ENCODE measurements at places on chromosomes 7 and 10.

- DNase-seq, result no peak
These were observed 51.3 kb downstream of the TCAF1 start for GRCh38 chr7:143850682-143851081.

DNA sequence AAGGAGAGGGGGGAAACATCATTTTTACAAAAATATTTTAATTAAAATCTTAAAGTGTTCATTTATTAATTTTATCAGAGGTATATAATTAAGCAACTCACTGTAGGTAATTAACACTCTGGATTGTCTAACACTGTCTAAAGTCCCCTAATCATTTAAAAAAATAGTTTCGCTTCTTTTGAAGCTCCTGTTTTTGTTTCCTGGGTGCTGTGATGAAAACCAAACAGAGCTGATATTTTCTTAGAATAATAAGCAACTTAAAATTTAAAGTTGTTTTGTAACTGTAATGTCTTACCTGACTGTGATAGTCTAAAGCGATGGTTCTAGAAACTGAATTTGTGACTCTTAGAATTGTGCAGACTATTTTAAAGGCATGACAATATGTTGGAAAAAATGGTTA is 961.0 kb downstream of the GATA3 start:
- no peak for DNase-seq

DNA sequence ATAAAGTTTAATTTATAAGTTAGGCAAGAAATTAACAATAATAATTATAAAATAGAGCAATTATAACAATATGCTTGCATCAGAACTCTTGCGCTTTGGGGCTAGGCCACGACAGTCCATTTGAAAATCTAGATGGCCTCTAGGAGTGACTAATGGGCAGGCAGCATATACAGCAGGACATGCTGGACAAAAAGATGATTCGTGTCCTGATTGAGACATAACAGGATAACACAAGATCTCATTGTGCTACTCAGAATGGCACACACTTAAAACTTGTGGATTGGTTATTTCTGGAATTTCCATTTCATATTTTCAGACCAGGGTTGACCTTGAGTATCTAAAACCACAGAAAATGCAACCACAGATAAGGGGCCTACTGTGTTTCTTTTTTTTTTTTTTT is 27.5 kb downstream of the CTNNA3 start:
- no peak for DNase-seq

GRCh38 chr7:101017064-101017777 is 2.7 kb upstream of the MUC17 start:
- peak; percentile 39 for DNase-seq

- no peak for DNase-seq
These were observed 511.1 kb upstream of the C7orf33 start for GRCh38 chr7:148079206-148080080.

DNA sequence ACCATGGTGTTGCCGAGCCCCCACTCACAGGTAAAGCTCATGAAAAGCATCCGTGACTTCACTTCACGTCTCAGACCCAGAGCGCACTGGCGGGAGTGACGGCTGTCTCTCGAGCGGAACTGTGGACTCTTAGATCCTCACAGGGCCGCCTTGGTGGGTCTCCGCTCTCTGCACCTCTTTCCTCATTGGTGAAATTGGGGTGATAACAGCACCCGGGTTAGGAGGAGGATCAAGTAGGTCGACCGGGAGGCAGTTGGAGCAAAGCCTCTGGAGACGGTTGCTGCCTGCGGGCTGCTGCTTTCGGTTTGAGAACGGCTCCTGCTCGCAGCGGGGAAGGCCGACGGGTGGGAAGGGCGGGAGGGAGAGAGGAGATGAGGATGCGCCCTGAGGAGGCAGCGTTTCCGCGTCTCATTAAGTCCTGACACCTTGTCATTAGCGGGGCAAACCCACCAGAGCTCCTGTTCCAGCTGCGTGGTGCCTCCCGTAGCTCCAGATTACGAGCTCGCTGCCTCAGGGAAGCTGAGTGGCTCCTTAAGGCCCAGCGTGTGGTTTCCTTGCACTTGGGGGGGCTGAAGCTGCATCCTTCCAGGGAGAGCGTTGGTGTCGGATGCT is 51.9 kb upstream of the CFAP46 start:
- DNase-seq, result no peak

GRCh38 chr7:121945480-121946236 is 72.7 kb downstream of the PTPRZ1 start:
- no peak for DNase-seq

DNA sequence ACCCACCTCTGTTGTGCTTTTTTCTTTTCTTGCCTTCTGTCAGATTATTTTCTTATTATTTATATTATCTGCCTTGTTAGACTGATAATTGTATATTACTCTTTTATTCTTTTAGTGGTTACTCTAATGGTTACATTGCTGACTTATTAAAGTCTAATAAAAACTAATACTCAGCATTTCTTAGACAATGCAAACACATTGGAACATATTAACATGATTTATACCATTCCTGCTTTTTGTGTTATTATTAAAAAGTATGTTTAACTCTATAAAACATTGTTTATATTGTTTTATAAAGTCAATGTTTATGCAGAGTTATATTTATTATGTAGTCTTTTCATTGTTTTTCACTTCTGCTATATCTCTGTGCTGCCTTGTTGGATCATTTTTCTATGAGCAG is 68.0 kb upstream of the CACNA2D1 start:
- DNase-seq, result no peak

- peak; percentile 94 for DNase-seq
These were observed 32.1 kb downstream of the RBAK start for GRCh38 chr7:5077740-5078139.

DNA sequence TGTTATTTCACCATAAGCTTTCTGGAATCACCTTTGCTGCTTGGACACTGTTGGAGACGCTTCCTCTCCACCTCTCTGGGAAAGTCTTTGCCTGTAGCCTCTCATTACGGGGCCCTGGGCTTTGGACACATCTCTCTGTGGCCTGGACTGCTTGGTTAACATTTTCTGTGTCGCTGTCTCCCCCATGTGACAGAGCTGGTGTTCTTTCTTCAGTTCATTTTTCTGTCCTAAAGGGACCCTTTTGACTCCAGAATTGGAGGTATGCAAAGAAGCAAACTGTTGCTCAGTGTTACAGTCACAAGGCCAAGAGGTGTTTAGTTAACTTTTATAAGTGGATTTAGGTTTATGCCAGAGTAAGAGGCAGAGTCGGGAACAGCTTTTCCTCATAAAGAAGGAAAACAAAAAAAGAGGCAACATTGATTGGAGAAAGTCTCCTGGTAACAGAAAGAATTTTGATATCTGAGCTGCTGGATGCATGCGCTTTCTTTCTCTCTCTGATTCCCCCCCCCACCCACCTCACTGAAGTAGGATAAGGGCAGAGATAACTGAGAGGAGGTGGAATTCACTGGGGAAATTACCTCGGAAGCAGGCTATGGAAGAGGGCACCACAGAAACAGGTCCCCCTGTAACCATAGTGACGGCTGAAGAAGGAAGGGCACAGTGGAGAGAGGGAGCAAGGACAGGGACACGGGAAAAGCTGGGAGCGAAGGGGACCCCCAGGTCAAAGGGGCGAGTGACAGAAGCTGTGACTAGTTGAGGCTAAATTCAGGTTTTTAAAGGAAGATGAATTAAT is 57.8 kb downstream of the LGI1 start:
- no peak for DNase-seq

- DNase-seq, result no peak
These were observed 31.9 kb downstream of the ZEB1 start for GRCh38 chr10:31350891-31351290.

DNA sequence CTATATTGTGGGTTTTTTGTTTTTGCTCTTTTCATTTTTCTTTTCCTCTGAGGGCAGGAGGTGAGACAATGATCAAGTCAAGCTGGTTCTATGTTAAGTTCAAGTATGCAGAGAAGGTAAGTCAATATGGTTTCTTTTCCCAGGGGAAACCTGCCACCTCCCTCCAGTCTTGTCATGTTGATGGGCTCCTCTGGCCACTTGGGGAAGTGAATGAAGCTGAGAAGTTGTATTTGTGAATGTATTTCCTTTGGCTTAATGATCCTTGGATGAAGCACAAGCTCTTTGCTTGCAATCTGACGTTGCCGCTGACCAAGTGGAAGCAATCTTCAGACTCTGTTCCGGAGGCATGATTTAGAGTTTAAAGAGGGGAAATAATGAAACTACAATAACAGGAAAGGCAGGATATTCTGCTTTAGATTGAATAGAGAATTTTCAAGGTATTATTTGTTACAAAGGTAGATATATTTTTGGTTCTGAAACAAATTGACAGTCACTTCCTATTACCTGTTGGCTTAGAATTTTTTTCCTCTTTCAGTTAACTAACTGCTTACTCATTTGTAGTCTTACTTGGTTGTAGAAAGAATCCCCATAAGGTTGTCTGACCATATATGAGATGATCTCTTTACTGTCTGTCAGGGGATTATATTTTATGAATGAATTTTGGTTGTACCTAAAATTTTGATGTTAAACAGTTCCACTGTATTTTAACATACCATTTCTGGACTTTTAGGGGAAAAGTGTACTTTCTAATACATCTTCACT is 369.6 kb downstream of the AUTS2 start:
- no peak for DNase-seq

DNA sequence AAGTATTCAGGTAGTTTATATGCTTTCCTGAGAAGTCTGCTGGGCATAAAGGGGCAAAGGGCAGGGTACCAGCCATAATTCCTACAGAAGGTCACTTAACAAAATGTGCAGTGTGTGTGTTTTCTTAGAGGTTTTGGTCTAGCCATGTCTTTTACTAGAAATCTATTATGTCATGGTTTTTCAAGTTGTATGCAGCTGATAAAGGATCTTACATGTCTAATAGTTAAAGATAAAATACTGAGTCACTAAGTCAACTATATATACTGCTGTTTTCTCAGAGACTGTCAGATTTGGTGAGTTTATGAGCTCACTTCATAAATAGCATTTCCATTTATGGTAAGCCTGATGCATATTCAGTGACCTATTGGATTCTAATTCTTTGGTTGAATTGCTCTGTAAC is 7.7 kb downstream of the CASP2 start:
- DNase-seq, result no peak

DNA sequence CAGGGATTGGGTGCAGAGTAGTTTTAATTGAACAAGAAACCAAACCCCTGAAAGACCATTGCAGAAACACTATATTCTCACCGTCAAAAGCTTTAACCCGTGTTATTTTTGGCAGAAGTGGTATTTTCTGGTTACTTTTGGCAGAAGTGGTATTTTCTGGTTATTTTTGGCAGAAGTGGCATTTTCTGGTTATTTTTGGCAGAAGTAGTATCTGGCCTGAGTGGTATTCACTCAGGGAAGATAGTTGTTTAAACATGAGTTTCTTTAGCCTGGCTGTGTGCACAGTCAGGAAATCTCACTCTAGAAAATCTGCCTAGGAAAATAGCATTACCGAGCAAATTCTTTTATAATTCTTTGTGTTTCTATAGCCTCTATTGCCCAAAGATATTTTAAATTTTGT is 322.7 kb downstream of the GFRA1 start:
- DNase-seq, result no peak

DNA sequence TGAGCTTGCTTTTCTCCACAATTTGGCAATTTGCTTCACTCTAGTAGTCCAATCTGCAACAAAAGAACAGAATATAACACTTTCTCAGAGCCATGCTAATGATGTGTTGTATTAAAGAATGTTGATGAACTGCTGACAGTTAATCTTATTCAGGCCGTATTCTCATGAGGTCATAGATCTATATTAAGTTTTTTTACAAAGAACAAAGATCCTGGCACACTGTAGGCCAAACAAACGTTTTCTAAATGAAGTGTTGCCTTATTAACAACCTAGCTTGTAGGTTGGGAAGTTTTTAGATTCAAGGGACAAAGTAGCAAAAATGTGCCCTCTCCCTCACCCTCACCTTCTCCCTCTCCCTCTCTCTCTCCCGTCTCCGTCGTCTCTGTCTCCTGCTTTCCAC is 6.8 kb downstream of the HILPDA start:
- no peak for DNase-seq

GRCh38 chr7:132377015-132377414 is 199.3 kb downstream of the PLXNA4 start:
- DNase-seq, result no peak

- peak; percentile 37 for DNase-seq
These were observed 16.9 kb upstream of the ZFAND2A start for GRCh38 chr7:1176891-1177373.

GRCh38 chr7:36036590-36036989 is 116.5 kb upstream of the EEPD1 start:
- DNase-seq, result no peak

GRCh38 chr10:62422068-62422590 is 48.0 kb downstream of the ZNF365 start:
- no peak for DNase-seq

GRCh38 chr7:23205909-23206767 is 24.3 kb downstream of the NUP42 start:
- DNase-seq, result no peak

- no peak for DNase-seq
These were observed 138.1 kb downstream of the RELN start for GRCh38 chr7:103851357-103851756.

- DNase-seq, result no peak
These were observed 123.8 kb upstream of the SLC26A5 start for GRCh38 chr7:103569621-103570305.

GRCh38 chr10:34319197-34319846 is 495.8 kb downstream of the PARD3 start:
- peak; percentile 84 for DNase-seq
